ENCODE measurements at places on chromosomes 5 and 9. TPM values are rescaled to one million over a fixed set of nuclear protein-coding genes. Genes with fewer than 3 reads are reported as not detected.

SEMA4D gene
- 6.2 TPM for total RNA-seq

MAMDC4 gene
- 1.9 TPM for total RNA-seq

TAF11L5 gene
- not detected for total RNA-seq

FOXD4L6 gene
- not detected for total RNA-seq

CTSV gene
- 0.57 TPM for total RNA-seq

GABRA1 gene
- total RNA-seq: 3.1 TPM

STOML2 gene
- total RNA-seq: 123 TPM

GABRG2 gene
- 0.40 TPM for total RNA-seq
